ENCODE measurements at places on chromosomes 7 and 10.

- no peak for DNase-seq
Observed at GRCh38 chr7:100093054-100093453, 4.3 kb downstream of the COPS6 start.

DNA sequence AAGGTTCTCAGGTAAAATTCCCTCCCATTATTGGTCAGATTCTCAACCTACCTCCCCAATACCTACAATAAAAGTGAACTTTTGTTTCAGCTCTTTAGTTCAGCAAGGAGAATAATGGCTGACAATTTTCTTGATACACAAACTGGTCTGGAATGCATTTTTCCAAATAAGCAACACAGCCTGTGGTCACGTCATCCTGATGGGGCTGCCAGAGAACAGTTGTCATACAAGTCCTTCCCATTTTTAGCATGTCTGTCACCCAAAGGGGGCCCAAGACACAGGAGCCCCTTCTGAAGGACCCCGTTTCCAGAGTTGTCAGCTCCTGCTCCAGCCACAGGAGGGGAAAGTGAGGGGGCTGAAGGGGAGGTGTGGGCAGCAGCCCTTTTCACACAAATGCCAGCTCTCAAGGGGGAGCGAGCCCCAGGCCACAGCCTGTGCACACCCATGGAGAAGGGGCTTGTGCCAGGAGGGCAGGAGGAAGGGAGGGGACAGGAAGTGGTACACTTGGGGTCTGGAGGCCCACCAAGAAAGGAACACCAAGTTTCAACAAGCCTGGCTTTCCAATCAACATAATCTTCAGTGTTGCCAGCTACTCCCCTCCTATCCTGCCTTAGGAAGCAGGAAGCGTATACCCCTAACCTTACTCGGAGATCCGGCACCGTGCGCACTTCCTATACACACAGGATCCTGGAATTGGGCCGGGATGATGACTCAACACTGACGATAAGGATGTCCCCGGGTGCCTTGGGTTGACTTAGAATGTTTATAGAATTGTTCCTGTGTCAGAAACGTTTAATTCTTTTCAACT, 43.4 kb upstream of the PDLIM1 start:
- DNase-seq, result no peak

- DNase-seq, result no peak
Observed at GRCh38 chr10:49735848-49736563, 26.1 kb downstream of the OGDHL start.

GRCh38 chr10:75410132-75411005, 8.8 kb upstream of the ZNF503 start:
- no peak for DNase-seq

GRCh38 chr7:148042935-148043631, 547.5 kb upstream of the C7orf33 start:
- DNase-seq, result no peak

- no peak for DNase-seq
Observed at GRCh38 chr7:114084472-114085312, 165.9 kb upstream of the PPP1R3A start.

GRCh38 chr7:73966941-73967831, 60.8 kb upstream of the ELN start:
- no peak for DNase-seq

DNA sequence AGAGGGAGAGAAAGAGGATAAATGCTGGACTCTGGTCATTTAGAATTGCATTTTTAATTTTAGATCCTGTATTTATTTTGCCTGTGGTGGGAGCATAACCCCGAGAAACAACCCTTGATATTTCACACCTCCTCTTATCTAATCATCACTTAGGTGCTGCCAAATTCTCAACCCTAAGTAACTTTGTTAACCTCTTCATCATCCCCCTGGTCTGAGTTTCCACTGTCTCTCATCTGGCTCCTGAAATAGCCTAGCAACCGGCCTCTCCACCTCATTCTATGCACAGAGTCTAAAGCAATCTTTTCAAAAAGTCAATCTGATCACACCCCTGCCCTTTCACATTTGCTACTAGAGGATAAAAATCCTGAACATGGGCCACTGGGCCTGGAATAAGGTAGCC, 118.5 kb upstream of the C1QL3 start:
- DNase-seq, result no peak

GRCh38 chr7:6015917-6016652, 7.0 kb downstream of the AIMP2 start:
- DNase-seq, result no peak

GRCh38 chr10:108392286-108392685, 1227.8 kb upstream of the SORCS1 start:
- no peak for DNase-seq

DNA sequence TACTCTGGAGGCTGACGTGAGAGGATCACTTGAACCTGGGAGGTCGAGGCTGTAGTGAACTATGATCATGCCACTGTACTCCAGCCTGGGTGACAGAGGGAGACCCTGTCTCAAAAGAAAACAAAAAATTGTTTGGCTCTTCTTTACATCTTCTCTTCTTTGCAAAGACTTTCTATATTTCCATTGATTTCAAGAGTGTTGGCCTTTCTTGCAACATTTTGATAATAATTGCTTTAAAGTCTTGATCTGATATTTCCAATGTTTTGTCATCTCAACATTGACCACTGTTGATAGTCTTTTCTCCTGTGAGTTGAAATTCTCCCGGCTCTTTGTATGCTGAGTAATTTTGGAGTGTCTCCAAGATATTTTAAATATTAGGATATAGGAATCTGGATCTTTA, 17.8 kb upstream of the CLDN4 start:
- no peak for DNase-seq

- DNase-seq, result no peak
Observed at GRCh38 chr7:107914831-107915230, 23.8 kb downstream of the DLD start.

DNA sequence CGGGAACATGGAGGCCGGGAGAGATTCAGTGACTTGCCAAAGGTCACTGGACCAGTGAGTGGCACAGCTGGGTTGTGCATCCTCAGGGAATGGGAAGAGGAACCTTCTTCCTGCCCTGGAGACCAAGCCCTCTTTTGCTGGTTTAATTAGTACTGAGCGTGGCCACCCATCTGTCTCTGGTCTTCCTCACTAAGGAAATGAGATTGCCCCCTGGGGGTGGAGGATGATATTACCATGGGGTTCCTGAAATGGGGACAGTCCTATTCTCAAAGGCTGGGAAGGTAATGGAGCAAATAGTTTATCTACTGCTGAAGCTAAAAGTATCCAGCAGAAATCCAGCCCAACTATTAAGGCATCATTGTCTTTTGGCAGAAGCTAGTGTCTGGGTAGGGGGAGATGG, 98.6 kb upstream of the FGFR2 start:
- no peak for DNase-seq

- DNase-seq, result no peak
Observed at GRCh38 chr10:22246680-22247391, 29.0 kb upstream of the EBLN1 start.

DNA sequence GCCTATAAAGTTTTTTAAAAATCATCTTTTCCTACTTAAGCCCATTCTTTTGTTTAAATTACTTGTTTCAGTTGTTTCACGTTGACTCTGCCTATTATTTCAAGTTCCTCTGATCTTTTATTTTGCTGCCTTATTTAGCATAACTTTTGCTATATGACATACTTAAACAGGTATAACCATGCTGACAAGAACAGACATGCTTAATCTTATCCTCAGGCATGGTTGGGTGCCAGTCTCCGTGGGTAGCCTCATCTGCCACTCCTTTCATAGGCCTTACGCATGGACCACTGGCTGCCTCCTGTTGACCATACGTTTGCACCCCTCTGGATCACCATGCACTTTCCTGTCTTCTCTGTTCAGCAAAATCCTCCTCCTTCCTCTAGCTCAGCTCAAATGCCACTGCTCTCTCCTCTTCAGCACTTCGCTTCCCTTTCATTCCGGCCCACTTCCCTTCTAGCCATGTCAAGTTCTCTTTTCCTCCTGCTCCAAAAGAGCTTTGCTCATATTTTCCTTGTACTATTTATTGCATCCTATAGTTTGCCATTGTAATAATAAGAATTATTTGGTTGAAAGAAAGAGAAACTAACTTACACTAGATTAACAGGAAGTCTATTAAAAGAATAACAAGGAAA, 10.0 kb upstream of the TSPAN33 start:
- DNase-seq, result no peak

DNA sequence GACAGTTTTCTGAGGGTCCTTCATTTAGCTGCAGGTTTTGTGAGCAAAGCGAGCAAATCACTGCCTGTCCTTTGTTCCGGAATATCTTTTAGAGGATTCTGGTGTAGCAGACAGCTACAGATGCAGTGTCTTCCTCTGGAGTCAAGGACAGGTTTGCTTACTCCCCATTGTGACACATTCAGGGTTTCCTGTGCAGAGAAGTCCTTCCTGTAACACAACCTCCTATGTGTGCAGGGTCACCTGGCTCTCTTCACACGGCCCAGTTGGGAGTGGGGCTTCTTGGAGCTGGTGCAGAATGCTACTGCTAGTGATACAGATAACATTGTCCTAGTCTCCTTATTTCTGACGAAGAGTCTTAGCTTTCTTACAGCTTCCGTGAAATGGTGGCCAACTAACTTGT, 47.9 kb downstream of the RBM33 start:
- no peak for DNase-seq

- no peak for DNase-seq
Observed at GRCh38 chr10:47291682-47292081, 8.3 kb upstream of the GDF10 start.

GRCh38 chr10:100807241-100807951, 62.0 kb downstream of the PAX2 start:
- DNase-seq, result no peak

DNA sequence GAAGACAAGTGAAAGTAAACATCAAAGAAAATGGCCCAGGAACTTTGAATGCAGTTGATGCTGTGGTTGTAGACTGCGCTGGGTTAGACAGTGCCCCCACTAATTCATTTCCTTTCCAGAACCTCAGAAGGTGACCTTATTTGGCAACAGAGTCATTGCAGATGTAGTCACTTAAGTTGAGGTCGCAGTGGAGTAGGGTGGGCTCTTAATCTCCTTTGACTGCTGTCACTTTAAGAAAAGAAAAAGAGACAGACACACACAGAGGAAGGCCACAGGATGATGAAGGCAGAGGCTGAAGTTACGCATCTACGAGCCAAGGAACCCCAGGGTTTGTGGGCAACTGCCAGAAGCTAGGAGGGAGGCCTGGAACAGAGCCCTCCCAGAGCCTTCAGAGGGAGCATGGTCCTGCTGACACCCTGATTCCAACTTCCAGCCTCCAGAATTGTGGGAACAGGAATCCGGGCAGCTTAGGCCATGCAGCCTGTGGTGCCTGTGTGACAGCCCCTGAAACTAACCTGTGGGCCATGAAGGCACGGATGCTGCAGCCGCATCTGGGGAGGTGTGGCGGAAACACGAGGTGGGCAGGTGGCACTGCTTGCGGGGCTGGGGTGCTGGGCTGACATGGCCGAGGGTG, 107.6 kb downstream of the PRKAG2 start:
- peak; percentile 9 for DNase-seq

DNA sequence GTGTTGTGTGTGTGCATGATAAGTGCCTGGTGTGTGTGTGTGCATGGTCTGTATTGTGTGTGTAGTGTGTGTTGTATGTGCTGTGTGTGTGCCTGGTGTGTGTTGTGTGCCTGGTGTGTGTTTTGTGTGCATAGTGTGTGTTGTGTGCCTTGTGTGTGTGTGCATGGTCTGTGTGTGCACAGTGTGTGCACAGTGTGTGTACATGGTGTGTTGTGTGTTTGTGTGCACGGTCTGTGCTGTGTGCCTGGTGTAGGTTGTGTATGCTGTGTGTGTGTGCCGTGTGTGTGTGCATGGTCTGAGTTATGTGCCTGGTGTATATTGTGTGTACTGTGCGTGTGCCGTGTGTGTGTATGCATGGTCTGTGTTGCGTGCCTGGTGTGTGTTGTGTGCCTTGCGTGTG, 403.0 kb upstream of the RNF32 start:
- DNase-seq, result no peak

- DNase-seq, result no peak
Observed at GRCh38 chr10:89670926-89671325, 25.9 kb upstream of the PANK1 start.

GRCh38 chr10:93313798-93314197, 168.3 kb downstream of the MYOF start:
- no peak for DNase-seq

GRCh38 chr10:132056663-132057062, 9.1 kb upstream of the JAKMIP3 start:
- DNase-seq, result no peak

DNA sequence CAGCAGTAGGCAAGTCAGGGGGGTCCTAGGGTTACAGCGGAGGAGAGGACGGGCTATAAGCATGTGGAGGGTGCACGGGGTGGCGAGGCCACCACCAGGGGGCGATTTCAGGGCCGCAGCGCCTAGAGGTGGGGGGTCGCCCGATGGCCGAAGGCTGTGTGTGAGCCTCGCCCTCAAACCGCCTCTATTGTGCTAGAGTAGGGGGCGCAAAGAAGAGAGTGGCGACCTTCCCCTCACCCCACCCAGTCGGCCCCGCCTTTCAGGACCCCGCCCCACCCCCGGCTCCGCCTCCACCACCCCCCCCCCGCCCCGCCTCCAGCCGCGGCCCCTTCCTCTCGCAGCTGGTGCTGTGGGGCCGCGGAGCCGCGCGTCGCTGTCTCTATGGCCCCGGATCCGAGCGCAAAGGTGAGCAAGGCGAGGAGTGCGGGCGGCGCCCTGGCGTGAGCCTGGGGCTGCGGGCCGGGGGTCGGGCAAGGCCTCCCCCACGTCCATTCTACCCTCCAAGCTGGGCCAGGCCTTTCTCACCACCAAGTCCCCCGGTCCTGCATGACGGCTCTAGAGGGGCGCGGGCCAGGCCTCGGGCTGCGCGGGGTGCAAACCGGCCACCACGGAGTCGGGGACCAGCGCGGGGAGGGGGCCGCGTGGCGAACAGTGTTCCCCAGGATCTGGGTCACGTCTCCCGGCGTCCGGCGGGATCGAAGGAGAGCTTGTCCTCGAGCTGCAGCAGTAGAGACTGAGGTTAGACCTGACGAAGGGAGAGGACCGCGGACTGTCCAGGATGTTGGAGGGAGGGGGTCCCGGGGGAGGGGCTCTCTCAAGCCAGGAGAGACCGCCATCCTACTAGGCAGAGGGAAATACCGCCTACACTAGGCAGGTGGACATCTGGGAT, at the start of gene SEMA4G:
TSS of gene SEMA4G (plus strand) at position 318 of the 889 bp plus-strand sequence. CDS start 3,409 bp downstream, outside the sequence.
- DNase-seq, result no peak

DNA sequence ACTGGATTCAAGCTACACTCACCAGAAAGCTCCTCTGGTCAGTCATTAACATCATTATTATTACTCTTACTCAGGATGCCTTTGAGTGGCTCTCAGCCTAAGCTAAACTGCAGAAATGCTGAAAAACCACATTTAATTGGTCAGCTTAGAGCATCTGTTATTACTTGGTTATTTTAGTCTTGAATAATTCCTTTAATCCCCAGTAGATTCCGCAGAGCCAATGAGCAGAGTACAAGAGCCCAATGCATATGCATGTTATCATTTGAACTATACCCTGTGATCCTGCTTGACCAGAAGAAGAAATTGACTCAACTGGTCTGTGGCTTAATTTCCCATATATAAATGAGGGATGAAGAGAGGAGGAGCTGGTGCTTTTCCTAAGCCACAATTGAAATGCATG, 417.6 kb upstream of the C7orf33 start:
- no peak for DNase-seq

All from stimulated activated CD8-positive, alpha-beta memory T cell treated with anti-CD3 and anti-CD28 coated beads, Interleukin-4, amount 100 ng/mL, for 4 hours (primary cell).